ENCODE measurements at places on chromosomes 12 and 14.

DNA sequence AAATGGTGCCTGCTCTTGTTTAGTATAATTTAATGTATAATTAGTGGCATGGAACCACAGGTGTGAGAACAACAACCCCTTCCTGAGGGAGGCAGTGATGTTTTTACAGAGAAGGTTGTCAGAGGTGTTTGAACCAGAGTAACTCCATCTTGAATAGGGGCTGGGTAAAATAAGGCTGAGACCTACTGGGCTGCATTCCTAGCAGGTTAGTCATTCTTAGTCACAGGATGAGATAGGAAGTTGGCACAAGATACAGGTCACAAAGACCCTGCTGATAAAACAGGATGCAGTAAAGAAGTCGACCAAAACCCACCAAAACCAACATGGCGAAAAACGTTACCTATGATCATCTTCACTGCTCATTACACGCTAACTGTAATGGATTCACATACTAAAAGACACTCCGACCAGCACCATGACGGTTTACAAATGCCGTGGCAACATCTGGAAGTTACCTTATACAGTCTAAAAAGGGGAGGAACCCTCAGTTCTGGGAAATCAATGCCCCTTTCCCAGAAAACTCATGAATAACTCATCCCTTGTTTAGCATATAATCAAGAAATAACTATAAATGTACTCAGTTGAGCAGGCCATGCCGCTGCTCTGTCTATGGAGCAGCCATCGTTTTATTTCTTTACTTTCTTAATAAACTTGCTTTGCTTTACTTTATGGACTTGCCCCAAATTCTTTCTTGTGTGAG, 47.8 kb upstream of the LTA4H start:
- no peak for DNase-seq

GRCh38 chr12:94458877-94459727, 565 bp downstream of the CEP83 start:
- DNase-seq = no peak

GRCh38 chr14:95085321-95085720, 72.0 kb downstream of the DICER1 start:
- DNase-seq = no peak

DNA sequence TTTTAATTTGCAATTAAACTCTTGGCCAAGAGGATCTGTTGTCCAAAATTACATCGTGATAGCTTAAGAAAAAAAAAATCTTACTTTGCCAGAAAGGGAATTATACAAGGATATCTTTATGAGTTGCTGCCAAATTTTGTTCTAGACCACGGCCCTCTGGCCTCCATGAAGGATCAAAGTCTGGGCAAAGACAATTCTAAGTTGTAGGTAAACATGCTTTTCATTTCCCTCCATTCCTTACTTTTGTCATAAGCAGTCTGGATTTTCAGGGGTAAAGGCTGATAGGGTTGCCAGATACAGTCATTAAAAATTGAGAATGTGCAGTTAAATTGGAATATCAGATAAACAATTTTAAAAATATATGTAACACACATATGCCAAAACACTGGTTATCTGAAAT, 135.1 kb downstream of the MON2 start:
- DNase-seq = no peak

DNA sequence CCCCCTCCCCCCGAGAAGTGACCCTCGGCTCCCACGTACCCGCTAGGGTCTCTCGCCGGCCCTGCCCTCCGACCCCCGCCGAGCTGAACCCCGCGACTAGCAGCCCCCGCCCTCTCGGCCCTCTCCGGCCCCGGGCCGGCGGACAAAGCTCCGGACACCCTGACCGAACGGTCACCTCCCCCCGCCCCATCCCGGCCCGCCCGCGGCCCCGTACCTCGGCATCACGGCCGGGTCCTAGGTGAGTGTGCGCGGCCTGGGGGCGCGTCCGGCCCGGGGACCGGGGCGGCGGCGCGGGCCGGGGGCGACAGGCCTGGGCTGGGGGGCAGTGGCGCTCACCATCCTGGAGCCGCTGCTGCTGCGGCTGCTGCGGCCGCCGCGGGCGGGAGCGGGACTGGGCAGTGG, at the start of gene FIGNL2:
Gene FIGNL2 (minus strand): TSS at position 393 of the 402 bp plus-strand sequence. CDS start 26,305 bp downstream, outside the sequence.
- no peak for DNase-seq

GRCh38 chr12:32379213-32379612, 20.1 kb upstream of the FGD4 start:
- DNase-seq = no peak

- no peak for DNase-seq
Measured at GRCh38 chr12:11987901-11988300, 82.8 kb upstream of the BCL2L14 start.

- no peak for DNase-seq
Measured at GRCh38 chr12:24044941-24045703, 95.7 kb upstream of the SOX5 start.

GRCh38 chr14:68502230-68502629, 290.6 kb downstream of the ZFP36L1 start:
- DNase-seq = no peak

- DNase-seq = no peak
Measured at GRCh38 chr12:124682425-124683151, 115.2 kb upstream of the NCOR2 start.

DNA sequence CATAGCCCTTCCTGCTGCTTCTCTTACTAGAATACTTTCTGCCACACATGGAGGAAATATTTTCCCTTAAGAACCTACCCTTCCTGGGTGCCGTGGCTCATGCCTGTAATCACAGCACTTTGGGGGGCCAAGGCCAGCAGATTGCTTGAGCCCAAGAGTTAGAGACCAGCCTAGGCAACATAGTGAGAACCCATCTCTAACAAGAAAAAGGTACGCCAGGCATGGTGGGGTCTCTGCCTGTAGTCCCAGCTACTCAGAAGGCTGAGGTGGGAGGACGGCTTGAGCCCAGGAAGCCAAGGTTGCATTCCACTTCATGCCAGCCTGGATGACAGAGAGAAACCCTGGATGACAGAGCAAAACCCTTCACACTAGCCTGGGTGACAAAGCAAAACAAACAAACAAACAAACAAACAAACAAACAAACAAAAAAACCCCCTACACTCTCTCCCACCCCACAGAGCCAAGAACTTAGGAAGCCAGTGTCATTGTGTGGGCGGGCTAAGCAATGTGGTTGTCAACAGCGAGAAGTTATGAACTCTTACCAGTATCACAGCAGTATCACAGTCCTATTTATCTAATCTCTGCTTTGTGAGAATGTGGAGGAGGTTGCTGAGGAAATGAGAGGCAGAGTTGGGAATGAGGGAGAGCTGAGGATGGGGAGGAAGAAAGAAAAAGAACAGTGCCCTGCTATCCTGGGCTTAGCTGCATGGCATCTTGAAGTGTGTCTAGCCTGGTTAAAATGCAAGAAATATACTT, 53.8 kb upstream of the CLEC14A start:
- DNase-seq = no peak

- DNase-seq = no peak
Measured at GRCh38 chr12:67154901-67155300, 114.3 kb upstream of the CAND1 start.

- DNase-seq = no peak
Measured at GRCh38 chr12:75850721-75851462, 180.7 kb downstream of the PHLDA1 start.

GRCh38 chr14:28780843-28781820, 14.5 kb downstream of the FOXG1 start:
- no peak for DNase-seq

GRCh38 chr12:7679251-7680045, 13.7 kb upstream of the APOBEC1 start:
- DNase-seq = no peak

DNA sequence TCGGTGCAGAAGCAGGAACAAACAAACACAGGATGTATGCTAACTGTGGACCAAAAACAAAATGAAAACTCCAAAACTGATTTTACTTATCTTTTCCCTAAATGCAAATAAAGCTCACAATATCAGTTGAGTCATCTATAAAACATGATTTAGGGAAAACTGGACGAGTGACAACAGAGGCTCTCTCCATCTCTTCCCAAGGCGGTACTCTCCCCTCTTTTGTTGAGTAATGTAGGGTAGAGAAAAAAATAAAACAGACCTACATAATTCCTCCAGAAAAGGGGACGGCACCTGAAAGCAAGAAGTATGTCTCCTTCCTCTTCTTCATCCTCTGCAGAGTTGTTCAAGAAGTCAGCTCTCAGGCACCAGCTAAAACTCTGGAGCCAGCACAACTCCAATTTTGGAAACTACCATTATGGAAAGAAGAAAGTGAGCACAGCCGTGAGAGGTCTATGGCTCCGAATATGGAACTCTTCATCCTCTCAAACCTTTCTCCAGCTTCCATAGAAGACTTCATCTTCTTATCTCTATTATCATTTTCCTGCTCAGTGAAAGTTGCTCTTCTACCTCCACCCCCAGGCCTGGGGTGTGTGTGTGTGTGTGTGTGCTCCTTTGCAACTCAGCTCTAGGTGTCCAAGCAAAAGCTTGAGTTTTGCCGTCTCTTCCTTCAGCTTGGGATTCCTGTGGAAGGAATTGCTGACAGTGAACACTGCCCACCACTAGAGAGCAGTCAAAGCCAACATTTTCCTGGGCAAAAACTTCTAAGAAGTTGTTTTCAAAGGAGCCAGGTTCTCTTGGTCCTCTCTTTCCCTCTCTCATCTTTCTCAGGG, 155.4 kb downstream of the DIO2 start:
- DNase-seq = no peak

DNA sequence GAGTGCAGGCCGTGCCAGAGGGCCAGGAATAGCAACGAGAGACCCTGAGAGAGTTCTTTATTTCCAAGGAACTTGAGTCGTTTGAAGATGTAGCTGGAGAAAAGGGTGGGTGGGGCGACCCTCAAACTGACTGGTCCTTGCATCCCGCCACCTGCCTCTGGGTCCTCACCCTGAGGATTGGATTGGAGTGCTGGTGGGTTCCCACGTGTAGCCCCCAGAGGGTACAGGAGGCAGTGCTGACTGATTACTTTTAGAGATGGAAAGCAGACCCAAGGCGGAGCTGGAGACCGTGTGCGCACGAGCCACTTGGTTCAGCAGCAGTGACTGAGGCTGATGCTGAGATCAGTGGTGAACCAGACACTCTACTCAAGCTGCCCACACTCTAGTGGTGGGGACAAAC, 6.9 kb downstream of the EMG1 start:
- DNase-seq = no peak

DNA sequence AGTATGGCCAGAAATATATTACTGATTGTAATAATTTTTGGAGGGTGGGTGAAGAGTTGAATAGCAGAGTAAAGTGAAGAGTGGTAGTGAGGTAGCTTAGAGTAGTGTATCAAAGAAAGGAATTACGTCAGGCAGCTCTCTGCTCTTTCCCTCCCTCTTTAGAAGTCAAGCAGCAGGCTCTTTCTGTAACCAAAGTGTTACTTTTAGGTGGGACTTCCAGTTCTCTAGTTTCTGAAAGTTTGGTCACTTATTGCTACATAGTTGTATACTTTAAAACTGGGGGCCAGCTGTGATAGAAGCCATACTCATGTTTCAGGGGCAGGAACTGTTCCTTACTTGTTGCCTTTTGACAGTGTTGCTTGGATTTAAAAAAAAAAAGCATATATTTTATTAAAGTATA, 30.6 kb downstream of the ATF7IP start:
- no peak for DNase-seq

- no peak for DNase-seq
Measured at GRCh38 chr14:80653956-80654355, 287.6 kb downstream of the CEP128 start.

GRCh38 chr14:61264010-61264571, 17.0 kb downstream of the TMEM30B start:
- no peak for DNase-seq

GRCh38 chr12:83168751-83169150, 482.0 kb downstream of the TMTC2 start:
- no peak for DNase-seq

DNA sequence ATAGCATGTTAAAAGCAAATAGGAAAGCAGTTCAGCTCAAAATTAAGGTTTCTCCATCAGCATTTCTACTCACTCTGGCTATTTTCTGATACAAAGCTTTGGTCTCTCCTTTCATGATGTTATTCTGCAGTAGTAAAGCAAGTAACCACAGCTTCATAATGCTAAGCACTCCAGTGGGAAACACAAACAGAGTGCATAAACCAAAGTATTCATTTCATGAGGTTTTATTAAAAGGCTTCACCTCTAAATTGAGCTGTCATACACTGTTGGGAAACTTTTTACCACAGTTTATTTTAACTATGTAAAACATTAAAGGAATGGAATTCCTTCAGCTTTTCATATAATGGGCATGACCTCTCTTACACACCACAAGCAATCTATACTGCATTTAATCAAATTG, 157.9 kb upstream of the LMO3 start:
- no peak for DNase-seq

GRCh38 chr14:38522724-38523123, 266.8 kb upstream of the CLEC14A start:
- no peak for DNase-seq

GRCh38 chr12:79634957-79635471, 55.8 kb downstream of the PAWR start:
- DNase-seq = no peak

DNA sequence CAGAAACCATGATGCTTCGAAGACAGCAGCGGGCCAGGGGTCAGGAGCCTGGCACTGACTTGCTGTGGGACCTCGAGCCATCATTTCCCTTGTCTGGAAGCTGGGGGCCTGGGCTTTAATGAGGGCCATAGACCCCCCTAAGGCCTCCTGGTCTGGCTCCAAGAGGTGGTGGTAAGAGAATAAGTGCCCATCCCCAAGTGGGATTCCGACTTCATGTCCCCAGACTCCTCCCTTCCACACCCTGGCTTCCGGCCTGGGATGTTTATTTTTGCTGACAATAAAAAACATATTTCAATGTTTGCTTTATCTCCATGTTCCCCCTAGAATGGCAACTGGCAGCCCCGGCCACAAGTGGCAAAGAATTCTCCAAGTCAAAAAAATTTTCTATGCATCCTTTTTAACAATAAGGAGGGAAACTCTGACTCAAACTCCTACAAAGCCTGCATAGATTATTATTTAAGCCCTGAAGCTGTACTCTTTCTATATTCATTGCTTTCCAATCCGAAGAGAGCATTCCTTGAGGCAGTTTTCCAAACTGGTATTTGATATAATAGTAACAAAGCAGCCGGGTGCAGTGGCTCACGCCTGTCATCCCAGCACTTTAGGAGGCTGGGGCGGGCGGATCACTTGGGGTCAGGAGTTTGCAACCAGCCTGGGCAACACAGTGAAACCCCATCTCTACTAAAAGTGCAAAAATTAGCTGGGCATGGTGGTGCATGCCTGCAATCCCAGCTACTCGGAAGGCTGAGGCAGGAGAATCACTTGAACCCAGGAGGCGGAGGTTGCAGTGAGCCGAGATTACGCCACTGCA, 84.0 kb downstream of the ITPK1 start:
- no peak for DNase-seq

- DNase-seq = no peak
Measured at GRCh38 chr12:64256166-64256800, 34.2 kb upstream of the KICS2 start.

- no peak for DNase-seq
Measured at GRCh38 chr12:107129315-107129930, 36.1 kb upstream of the CRY1 start.

Data from activated CD8-positive, alpha-beta memory T cell treated with anti-CD3 and anti-CD28 coated beads for 48 hours (primary cell).